ENCODE measurements at places on chromosomes 3 and 15.

- no peak for DNase-seq
Observed at GRCh38 chr15:78641749-78642275, 802 bp upstream of the CHRNB4 start.

DNA sequence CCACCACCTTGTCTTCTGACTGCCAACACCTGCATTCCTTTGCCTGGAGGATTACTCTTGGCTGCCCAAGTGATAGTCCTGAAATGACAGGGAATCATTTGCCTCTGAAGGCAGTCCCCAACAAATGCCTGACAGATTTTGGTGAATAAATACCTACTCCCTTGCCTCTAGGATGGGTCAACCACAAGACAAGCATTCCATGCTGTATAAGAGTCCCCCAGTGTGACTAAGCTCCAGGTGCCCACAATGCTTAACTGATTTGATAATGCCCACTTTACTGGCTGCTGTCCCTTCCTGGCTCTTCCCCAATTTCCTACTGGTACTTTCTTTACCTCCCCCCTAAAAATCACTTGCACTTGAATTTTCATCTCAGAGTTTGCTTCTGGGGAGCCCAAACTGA is 14.8 kb downstream of the THRB start:
- no peak for DNase-seq

- DNase-seq: no peak
Observed at GRCh38 chr15:89823836-89824606, 9.4 kb upstream of the ANPEP start.

DNA sequence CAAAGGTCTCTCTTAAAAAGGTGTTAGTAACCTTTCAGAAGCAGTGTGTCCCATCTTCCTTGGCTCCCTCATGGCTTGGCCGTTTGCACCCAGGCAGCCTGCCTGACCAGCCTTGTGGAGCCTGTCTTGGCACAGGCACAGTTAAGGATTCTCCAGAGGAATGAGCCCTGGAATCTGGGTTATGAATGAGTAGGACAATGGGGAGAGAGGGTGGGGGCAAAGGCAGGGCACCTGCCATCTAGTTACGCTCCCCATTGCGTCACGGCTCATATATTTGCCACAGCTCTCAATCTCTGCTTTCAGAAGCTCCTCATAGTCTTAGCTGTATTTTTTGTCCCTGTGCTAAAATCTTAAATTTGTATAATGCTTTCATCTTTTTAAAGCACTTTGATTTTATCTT is 50.6 kb downstream of the WDR76 start:
- DNase-seq: no peak

- DNase-seq: peak; percentile 88
Observed at GRCh38 chr15:45391746-45392583, 13.6 kb upstream of the GATM start.

DNA sequence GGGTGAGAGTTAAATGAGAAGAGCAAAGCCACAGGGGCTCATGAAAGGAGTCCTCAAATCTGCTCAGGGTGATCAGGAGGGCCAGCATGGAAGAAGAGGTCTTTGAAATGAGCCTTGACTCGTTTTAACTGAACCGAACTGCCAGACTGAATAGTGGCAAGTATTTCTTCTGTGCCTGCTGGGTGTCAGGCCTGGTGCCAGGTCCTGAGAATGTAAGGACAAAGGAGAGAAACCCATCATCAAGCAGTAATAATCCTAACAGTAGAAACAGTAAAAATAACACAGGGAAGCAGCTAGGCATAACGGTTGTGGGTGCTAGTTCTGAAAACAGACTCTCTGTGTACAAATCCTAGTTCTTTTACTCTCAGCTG is 40.4 kb upstream of the SMAD3 start:
- no peak for DNase-seq

DNA sequence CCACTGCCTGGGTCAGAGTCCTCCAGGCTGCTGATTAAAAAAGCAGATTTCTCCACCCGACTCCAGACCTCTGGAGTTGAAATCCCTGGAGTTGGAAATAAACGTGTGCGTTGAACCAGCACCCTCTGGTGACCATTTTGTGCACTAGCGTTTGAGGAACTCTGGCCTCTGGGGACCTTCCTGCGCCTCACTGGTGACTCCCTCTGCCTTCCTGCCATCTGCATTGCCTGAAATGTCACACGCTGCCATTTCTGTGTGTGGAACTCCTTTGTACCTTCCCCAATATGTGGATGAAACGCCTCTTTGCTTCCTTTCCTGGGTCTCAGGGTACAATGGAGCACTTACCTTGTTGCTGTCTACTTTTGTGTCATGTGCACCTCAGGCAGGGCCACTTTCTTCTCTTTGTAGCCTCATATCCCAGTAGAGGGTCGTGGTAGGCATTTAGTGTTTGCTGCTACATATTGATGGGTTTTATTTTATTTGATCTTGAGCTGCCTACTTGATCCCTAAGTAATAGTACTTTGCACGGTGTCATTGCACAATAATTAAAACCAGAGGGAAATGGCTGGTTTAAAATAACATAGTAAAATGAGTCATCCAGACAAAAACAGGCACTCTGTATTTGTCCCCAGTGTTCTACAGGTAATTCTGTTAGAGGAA is 56.8 kb downstream of the GPR171 start:
- peak; percentile 80 for DNase-seq

DNA sequence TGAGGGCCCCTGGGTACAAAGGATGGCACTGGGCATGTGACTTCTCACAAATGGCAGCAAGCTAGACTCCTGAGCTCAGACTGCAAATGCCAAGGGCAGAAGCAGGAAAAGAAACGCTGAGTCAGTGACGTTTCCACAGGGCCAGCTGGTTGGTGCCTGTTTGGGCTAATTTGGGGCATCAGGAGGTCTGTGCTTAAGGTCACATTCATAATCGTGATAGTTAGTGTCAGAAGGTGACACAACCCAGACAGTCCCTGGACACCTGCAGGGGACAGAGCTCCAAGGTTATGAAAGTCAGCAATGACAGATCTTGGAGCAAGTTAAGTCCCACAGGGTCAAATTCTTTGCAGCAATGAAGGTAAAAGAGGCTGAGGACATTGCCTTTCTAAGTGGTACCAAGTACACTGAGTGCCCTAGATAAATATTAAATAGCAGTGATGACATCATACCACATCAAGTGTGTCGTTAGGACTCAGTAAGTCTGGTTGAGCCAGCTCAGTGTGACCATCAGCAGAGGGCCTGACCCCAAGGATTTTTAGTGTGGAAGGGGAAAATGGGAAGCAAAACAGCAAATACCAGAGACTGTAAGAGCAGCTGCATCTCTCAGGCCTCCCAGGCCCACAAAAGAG is 556.9 kb upstream of the CFAP20DC start:
- DNase-seq: no peak

- DNase-seq: no peak
Observed at GRCh38 chr3:27792869-27793268, 70.7 kb upstream of the EOMES start.

- no peak for DNase-seq
Observed at GRCh38 chr3:73341272-73341935, 279.9 kb downstream of the EBLN2 start.

DNA sequence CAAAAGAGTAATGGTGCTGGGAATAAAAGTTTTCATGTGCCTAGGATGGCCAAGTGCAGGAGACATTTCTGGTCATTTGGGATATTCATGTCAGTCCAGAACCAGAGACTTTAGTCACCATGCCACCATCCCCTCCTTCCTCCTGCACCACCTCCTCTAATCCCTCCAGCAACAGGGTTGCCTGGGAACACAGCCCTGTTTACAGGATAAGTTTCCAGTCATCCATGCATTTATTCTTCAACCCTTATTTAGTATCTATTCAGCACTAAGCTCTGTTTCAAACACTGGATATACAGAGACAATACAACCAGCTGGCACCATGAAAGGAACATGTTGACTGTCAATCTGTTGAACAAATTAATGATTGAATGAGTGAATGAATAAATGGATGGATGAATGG is 211.7 kb downstream of the CLSTN2 start:
- no peak for DNase-seq

DNA sequence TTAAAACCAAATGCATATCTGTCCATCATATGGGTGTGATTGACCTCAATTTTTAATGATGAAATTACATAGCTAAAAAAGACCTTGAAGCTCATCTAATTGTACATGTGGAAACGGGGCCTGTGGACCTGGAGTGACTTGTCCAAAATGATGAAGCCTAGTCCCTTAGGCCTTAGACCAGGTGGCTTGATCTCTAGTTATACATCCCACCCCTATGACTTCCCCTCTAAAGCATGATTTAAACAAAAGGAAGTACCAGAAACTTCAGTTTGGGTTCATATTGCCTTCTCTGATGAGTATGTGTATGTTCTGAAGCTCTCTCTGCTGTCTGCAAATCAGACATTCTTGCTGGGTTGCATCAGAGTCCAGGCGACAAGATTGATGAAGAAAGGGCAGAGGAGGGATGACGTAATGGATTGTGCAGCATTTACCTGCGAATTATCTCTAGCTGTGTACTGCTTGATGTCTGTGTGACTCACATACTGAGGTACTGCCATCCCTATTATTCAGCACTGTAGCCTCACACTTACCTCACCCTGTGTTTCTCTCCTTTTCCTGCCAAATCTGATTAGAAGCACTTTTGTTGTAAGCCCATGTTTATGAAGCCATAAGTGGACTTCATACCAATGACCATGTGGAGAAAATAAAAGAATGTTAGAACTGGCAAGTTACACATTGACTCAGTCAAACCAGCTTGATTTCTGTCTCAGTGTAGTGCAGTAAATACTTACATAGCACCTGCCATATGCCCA is 111.5 kb downstream of the FILIP1L start:
- no peak for DNase-seq

DNA sequence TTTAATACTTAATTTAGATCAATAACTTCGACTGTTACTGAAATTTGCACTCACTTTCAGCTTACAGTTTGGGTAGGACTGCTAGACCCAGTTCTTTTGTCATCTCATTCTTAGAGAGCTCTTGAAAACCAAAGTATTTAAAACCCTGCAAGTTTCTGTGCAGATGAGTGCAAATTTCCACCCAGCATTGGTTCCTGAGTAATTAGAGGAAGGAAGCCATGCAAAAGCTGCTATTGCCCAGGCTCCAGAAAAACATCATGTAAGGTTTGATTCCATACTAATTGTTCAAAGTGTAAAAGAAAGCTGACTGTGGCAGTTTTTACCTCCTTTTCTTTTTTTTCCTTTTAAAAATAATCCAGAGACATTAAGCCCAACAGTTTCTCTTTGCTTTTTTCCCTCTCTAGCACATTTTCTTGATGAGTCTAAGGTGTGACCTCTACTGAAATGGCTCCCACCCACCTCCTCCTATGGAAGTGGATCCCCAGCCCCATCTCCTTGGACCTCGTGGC is 30.3 kb downstream of the ABHD2 start:
- no peak for DNase-seq

DNA sequence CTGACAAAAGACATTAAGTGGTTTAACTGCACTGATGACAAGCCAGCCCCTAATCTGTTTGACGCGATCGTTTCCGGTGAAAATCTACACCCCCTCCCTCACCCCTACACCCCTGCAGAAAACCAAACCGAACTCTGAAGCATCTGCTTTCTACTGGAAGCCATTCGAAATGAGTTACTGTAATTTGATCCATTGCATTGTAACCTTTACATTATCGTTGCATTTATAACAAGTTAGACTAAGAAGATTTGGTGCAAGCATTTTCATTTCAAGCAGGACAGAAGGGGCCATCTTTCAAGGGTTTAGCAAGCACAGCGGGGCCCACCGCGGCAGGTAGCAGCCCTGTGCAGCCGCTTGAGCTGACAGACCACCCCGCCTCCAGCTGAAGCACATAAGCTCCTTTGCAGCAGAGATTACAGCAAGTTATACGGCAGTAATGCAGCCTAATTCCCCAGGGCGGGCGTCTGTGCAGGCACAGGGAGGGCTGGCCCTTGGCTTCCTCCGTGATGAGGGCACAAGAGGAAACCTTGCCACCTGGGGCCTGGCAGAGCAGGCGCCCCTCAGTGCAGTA is 79.3 kb downstream of the CHSY1 start:
- no peak for DNase-seq

- DNase-seq: no peak
Observed at GRCh38 chr3:6680119-6680806, 180.7 kb upstream of the GRM7 start.

DNA sequence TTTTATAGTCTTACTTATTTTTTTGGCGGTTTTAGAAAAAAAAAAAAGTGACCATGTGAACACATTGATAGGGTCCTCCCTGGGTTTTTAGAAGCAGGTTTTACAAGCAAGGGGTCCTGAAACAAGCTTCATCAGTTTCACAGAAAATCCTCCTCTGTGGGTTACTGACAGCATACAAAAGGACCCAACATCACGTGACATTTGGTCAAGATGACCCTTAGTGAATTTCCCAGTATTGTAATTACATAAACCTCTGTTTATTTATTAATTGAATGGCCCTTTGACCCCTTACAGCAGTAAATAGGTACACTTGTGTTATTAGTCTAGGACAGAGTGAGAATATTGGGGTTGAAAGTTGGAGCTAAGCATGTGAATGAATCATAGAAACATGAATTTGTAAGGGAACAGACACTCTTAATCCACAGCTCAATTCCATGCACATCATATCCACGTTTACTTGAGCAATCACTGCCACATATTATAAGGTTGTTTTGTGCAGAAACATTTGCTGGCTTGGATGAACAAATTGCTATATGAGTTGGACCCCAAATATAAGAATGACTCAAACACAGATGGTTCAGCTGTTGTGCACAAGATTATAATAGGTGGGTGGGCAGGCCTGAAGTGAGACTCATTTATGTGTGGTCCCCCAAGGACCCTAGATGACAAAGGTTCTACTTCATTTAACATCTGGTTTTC is 137.5 kb downstream of the ZNF385D start:
- no peak for DNase-seq

DNA sequence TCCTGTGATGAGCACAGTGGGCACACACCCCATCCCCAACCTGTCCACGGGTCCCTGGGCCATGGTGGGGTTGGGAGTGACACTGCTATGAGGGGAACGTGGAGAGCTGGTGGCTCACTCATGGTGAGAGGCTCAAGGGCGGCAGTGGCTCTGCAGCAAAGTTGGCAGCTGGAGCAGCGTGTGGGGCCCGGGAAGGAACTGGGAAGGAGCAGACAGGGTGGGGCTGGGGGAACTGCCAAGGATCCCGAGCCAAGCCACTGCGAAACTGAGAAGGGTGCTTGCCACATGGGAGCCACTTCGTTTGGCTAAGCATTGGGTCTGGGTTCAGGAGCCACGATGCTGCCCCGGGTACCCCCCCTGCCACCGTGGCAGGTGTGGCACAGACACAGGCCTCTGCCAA is 80.1 kb downstream of the SNRK start:
- no peak for DNase-seq

DNA sequence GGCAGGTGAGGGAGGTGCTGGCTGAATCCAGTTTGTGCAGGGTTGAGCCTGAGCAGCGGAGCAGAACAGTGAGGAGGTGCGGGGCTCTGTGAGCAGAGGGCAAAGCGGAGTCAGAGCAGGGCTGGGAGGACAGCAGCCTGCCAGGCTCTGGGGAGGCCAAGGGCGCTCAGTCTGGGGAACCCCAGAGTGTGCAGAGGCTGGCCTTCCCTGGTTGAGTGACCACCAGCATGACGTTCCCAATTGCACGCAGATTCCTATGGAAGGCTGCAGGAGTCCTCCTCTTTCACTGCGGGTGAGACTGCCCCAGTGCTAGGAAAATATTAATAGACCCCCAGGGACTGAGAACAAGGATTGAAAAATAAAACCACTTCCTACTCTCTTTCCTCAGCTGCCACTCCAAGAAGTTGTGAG is 13.2 kb downstream of the MRAS start:
- DNase-seq: no peak

- DNase-seq: peak; percentile 79
Observed at GRCh38 chr3:119580067-119580760, 922 bp downstream of the ADPRH start.

GRCh38 chr15:68259883-68260282 is 17.7 kb upstream of the FEM1B start:
- DNase-seq: no peak
